ENCODE measurements at places on chromosomes 4 and X. TPM values are rescaled to one million over a fixed set of nuclear protein-coding genes. Genes with fewer than 3 reads are reported as not detected.
A peak's percentile ranks its signal among the peaks of the same experiment; 100 is the strongest.

- H3K27ac ChIP-seq, result no peak overlapping the region
- H3K36me3 ChIP-seq, result no peaks in the 10 kb centered on the region
- H3K27me3 ChIP-seq, result no peaks in the 10 kb centered on the region
- no peak for DNase-seq
Observed at GRCh38 chr4:139142980-139143379, 34.0 kb downstream of the ELF2 start.

GRCh38 chr4:28508636-28509035, 1648.0 kb downstream of the STIM2 start:
- H3K36me3 ChIP-seq, result no peaks in the 10 kb centered on the region
- H3K27me3 ChIP-seq, result no peaks in the 10 kb centered on the region
- H3K27ac ChIP-seq, result no peak overlapping the region
- DNase-seq, result no peak

GRCh38 chrX:11421805-11422524, 128.8 kb downstream of the AMELX start:
- H3K27me3 ChIP-seq, result 0 out of 2 replicates have a peak, but pooled peaks cover 2% of the 10 kb centered on the region
- no peak for DNase-seq
- no peaks in the 10 kb centered on the region for H3K4me1 ChIP-seq
- H3K27ac ChIP-seq, result no peak overlapping the region

DNA sequence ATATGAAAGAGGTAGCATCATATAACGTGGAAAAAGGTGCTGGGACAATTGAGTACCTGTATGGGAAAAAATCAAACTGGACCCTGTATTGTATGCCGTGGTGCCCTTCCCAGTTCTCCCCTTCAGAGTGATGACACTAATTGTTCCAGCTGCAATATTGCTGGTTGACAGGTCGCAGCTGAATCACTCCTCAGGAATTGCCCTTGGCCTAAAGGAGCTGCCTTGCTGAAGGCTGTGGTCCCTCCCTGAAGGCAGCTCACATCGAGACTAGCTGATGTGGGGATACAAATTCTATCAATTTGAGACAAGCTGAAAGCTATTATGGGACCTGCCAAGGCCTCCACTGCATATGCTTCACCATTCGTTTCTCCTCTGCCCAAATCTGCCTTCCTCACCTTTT, 39.3 kb upstream of the CXCL8 start:
- no peaks in the 10 kb centered on the region for H3K4me1 ChIP-seq
- H3K4me3 ChIP-seq, result no peak overlapping the region
- H3K27me3 ChIP-seq, result no peaks in the 10 kb centered on the region

GRCh38 chrX:15790769-15791290, 546 bp downstream of the ZRSR2 start:
- peaks cover 11% of the 10 kb centered on the region for H3K36me3 ChIP-seq
- H3K4me1 ChIP-seq, result peaks cover 25% of the 10 kb centered on the region
- H3K4me3 ChIP-seq, result peak overlapping the region; percentile 90
- no peak for DNase-seq
- no peaks in the 10 kb centered on the region for H3K27me3 ChIP-seq
- peak overlapping the region; percentile 87 for H3K27ac ChIP-seq

The PLAC8 gene
- total RNA-seq, result not detected

The CPZ gene
- not detected for total RNA-seq

The PAGE2B gene
- total RNA-seq, result not detected

Measured in Karpas-422 (cell line).